ENCODE measurements at places on chromosomes 3 and 15.
A peak's percentile ranks its signal among the peaks of the same experiment; 100 is the strongest.

- DNase-seq = no peak
Measured at GRCh38 chr3:64651741-64652241, 36.0 kb downstream of the ADAMTS9 start.

- DNase-seq = no peak
Measured at GRCh38 chr3:13192471-13193213, 119.4 kb upstream of the IQSEC1 start.

DNA sequence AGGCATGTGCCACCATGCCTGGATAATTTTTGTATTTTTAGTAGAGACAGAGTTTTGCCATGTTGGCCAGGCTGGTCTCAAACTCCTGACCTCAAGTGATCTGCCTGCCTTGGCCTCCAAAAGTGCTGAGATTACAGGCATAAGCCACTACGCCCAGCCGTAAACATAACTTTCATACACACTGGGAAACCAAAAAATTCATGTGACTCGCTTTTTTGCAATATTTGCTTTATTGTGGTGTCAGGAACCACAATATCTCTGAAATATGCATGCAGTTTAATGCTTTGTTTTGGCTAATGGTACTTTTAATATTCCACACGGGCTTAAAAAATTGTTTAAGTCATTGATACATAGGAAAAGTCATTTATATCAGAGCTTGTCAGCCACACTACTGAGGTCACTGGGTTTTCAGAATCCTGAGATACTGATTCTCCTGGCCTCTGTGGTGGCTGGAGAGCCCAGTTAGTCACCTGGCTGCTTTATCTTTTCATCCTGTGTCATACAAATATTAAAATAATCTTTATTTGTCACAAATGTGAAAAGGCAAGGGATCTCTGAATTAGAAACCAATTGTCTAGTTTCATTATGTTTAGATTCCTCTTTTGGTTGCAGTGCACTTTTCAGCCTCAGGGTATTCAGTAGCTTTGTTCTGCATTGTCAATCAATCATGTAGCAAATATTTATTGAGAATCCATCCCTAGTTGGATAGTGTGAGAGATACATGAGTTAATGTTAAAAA, 10.0 kb downstream of the TMEM62 start:
- no peak for DNase-seq

DNA sequence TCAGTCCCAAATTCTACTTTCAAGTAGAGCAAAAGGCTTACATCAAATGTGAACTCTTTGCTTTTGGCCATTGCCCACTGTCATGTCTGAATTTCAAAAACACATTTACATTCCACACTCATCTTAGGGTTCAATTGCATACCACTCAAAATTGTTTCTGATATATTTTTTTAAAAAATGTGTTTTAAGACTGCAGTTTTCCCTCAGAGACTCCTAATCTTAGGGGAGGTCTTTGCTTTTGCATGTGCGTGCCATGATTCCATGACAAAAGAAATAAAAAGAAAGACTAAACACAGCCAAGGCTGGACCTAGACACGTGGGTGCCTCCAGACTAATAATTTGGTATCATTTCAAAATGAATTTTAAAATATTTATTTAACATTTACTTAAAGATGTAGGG, 396.8 kb upstream of the RASGRP1 start:
- DNase-seq = no peak

GRCh38 chr3:49302613-49303012, 25.6 kb upstream of the C3orf62 start:
- DNase-seq = no peak

DNA sequence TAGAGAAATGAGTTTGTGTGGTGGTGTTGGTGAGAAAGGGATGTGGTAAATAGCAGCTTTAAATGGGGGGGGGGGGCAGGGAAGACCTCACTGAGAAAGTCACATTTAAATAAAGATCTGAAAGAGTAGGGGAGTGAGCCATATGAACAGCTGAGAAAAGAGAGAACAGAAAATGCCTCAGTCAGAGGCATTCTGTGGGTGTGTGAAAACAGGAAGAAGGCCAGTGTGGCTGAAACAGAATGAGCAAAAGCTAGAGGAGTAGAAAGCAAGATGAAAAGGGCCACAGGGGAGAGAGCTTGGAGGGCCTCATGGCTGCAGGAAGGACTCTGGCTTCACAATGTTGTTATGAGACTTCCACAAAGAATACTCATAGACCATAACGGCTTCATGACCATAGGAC, 783.3 kb downstream of the ZPLD1 start:
- no peak for DNase-seq

- no peak for DNase-seq
Measured at GRCh38 chr3:162390891-162391290, 894.3 kb downstream of the OTOL1 start.

- DNase-seq = peak; percentile 95
Measured at GRCh38 chr3:197775317-197775716, 15.7 kb upstream of the LRCH3 start.

DNA sequence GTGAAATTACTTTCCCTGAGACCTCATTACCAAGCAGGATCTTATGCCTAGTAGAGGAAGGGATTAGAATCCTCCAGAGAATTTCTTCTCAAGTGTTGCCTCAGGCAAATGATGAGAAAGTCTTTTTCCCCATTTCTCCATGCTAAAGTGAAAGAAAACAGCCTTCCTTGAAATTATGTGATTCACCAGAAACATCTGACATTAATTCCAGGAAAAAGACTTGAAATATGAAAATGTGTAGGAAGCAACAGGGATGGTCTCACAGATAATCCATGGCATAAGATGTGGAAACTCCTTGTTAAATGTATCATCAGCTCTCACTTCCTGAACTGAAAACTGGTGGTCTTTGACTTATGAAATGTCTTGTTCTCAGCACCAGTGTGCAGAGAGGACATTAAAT, 17.9 kb upstream of the ABI3BP start:
- no peak for DNase-seq

DNA sequence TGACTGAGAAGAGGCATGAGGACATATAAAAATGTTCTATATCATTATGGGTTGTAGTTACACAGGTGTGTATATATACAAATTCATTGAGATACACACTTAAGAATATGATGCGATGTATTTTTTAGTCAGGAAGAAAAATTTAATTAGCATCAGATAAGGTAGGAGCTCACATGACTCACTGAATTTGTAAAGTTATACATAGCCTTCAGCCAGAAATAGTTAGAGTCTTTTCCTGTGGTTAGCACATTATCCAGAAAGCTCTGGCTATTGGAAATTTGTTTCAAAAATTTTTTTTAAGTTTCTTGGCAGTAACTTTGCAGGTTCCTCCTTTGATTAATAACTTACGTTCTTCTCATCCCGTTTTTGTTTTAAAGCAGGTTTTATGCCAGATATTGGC, 88.6 kb downstream of the STT3B start:
- no peak for DNase-seq

DNA sequence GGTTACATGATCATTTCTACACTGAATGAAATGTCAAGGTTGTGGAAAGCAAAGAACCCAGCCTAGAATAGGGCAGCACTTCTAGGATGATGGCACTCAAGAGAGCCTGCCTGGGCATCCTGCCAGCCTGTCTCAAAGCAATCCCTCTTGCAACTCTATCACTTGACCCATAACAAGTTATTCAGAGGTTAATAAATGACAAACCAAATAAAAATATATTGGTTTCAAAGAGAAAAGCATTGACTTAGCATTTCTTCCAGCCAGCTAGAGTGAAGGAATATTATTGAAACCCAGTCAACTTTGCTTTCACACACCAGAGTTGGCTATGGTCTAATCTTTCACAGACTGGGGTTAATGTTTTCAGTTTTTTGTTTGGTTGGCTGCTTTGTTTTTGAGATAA, 214.6 kb upstream of the UBE2E2 start:
- no peak for DNase-seq
